ENCODE measurements at places on chromosomes 16 and 17. TPM values are rescaled to one million over a fixed set of nuclear protein-coding genes. Genes with fewer than 3 reads are reported as not detected.

SOX8 gene
- 2.1 TPM for total RNA-seq

KRTAP4-3 gene
- total RNA-seq: not detected

HCRT gene
- not detected for total RNA-seq

PPL gene
- 5.4 TPM for total RNA-seq

OR1A1 gene
- total RNA-seq: not detected

NPIPA8 gene
- total RNA-seq: 0.57 TPM

ADGRG1 gene
- 191 TPM for total RNA-seq

CD300LB gene
- total RNA-seq: 0.17 TPM

TBX6 gene
- total RNA-seq: 0.25 TPM

KRT35 gene
- total RNA-seq: not detected

IGSF6 gene
- total RNA-seq: not detected

TBC1D3 gene
- total RNA-seq: not detected

AIPL1 gene
- not detected for total RNA-seq

COX6A2 gene
- not detected for total RNA-seq

HELZ gene
- 6.9 TPM for total RNA-seq

C16orf92 gene
- total RNA-seq: not detected

OR1F1 gene
- 0.18 TPM for total RNA-seq

CACNG5 gene
- total RNA-seq: not detected

NOD2 gene
- not detected for total RNA-seq

HS3ST6 gene
- total RNA-seq: 1.4 TPM

Measured in A549 treated with GW870086 at 1 μM for 4 hours (cell line).